Esophagus muscularis mucosa (tissue), 4 donors: ENCODE measurements at places on chromosomes 12 and 14.
A peak's percentile ranks its signal among the peaks of the same experiment; 100 is the strongest.

DNA sequence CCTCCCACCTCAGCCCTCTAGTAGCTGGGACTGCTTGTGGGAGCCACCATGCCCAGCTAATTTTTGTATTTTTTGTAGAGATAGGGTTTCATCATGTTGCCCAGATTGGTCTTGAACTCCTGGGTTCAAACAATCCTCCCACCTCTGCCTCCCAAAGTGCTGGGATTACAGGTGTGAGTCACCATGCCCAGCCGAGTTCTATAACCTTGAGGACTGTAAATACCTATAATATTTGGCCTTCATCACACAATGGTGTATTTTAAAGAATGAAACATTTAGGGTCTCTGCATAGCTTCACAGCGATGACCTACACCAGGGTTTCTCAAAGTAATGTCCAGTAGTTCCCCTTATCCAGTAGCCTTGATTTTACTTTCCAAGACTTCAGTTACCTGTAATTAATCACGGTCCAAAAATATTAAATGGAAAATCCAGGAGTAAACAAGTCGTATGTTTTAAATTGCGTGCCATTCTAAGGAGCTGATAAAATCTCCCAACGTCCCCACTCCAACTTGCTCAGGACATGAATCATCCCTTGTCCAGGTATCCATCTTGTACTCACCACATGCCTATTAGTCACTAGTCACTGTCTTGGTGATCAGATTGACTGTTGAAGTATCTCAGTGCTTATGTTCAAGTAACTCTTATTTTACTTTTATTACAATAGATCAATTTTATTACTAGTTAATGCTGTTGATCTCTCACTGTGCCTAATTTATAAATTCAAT lies 368.2 kb downstream of the BTG1 start:
- no peak for DNase-seq

DNA sequence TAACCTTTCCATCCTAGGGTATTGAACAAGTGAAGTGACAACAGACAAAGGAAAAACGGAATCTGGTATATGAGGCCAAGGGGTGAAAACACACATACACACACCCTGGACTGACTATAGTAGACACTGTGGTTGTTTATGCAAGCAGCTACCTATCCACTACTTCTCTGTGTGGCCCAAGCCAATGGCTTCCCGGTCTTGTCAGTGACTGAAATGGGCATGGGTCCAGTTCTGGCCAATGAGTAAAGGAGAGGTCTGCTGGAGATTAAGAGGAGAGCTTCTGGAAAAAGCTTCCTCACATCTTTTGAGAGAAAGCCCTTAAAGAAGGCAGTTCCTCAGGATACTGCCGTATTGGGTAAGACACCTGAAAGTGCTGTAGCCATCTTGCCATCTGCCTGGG lies 19.3 kb downstream of the MBIP start:
- no peak for DNase-seq

DNA sequence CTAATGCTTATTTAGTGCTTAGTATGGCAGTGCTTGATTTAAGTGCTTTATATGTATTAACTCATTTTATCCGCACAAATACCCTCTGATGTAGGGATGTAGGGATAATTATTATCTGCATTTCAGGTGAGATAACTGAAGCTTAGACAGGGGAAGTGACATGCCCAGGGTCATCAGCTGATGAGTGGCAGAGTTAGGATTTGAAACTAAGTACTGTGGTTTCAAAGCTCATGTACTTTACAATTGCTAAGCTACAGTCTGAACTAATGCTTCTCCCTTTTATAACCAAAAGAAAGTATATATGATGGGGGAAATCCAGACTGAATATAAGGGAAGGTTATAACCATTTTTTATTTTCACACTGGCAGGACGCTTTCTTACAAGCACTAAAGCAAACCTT lies 229.6 kb upstream of the NAV3 start:
- DNase-seq, result no peak

DNA sequence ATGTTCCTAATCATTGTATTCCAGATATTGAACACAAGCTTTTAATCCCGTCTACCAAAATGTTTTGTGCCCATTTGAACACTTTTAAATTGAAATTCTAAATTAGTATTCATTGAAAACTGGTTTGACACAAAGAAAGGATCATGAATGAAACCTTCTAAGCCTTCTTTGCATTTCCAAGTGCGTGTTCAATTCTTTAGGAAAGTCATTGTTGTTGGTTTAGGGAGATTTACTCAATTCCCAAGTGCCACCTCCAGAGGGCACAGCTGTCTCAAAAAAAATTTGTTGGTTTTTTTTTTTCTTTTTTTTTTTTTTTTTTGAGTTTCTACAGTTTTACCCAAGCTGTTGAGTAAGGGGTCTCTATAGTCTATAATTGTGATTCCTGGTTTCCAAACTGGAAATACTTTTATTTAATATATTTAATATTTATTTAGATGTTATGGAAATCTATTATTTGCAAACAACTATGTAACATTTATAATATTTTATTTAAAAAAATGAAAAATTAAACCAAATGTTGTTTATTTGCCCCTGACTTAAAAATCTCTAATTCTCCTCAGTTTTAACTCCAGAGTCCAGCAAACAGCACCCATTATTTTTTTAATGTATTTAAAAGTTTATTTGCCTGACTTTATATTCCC lies 79.9 kb downstream of the NEDD1 start:
- no peak for DNase-seq

- DNase-seq, result no peak
These were observed 175.8 kb downstream of the TTC8 start for GRCh38 chr14:89000007-89000942.

DNA sequence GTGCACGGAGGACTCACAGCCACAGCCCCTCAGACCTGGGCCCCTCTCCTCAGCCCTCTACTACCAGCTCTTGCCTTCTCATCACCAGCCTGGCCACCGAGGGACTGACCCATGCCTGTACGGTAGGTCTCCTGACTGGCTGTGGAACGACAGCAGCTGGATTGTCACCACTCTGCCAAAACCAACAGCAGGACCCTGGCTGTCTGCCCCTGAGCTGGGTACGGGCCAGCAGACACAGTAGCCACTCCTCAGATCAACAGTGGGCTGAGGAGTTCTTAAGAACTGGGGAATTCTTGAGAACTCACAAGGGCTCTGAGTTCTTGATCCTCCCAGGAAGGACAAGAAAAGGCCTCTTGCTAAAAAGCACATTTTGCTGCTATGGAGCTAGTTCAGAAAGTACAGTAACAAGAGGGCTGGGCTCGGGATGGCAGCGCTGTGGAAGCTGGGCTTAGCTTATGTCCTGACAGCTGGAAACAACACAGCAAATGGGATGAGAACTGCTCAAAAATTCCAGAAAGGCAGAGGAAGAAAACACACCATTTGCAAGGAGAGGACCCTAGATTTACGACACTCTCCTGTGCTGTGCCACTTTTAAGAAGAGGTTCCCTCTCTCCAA lies 176.4 kb downstream of the ANO2 start:
- peak; percentile 83 for DNase-seq

DNA sequence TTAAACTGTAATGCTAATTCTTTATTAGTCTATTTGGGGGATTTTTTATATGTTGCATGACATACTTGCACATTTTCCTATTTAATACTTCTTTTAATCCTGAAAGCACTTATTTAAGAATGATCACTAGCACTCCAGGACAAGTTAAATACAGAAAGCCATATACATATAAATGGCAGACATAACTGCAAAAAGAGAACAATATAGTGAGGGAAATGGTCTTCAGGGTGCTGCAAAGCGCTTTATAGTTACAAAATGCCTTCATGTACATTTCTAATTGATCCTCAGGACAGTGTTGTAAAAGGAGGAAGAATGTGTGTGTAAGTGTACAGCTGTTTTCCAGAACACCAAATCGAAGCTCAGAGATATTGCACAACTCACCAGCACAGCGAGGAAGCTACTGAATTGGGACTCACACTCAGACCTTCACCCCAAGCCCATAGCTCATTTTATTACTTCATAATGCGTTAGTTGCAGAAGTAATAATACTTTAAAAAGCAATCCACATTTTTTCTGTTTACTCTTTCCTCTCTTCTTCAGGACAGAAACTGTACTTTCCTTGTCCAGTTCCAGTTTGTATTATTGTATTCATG lies 428.2 kb downstream of the RAD51B start:
- no peak for DNase-seq

GRCh38 chr12:55965941-55966407 lies at the start of gene PMEL:
Gene PMEL (minus strand): TSS chr12:55966042. CDS start chr12:55966011, 31 bp downstream.
- no peak for DNase-seq

DNA sequence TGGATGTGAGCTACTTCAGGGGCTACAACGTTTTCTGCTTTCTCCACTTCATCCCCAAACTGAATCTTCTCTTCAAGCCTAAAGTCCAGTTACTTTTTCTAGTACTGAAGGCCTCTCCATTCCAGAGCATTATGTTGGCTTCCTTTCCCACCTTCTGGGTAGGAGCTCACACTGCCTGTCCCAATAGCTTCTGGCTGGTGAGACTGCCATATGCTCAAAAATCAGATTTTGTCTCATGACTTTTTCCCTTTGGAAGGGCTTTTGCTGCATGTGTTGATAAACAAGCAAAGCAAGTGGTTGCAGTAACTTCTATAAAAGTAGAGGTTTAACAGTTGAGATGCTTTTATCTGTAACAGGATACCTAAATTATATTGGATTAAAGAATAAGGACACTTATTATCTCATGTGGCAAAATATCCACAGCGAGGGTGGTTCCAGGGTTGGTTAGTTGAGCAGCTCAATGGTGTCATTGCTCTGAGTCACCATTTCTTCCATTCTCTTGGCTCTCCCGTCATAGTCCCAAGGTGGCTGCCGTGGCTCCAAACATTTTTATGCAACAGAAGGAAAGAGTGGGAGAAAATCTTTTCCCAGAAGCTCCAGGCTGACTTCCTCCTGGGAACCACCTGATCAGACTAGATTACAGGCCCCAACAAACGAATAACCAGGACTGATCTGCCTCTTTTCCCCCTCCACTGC lies 15.1 kb upstream of the PPFIBP1 start:
- DNase-seq, result no peak

GRCh38 chr12:130303781-130304180 lies 33.9 kb upstream of the PIWIL1 start:
- DNase-seq, result peak; percentile 90

DNA sequence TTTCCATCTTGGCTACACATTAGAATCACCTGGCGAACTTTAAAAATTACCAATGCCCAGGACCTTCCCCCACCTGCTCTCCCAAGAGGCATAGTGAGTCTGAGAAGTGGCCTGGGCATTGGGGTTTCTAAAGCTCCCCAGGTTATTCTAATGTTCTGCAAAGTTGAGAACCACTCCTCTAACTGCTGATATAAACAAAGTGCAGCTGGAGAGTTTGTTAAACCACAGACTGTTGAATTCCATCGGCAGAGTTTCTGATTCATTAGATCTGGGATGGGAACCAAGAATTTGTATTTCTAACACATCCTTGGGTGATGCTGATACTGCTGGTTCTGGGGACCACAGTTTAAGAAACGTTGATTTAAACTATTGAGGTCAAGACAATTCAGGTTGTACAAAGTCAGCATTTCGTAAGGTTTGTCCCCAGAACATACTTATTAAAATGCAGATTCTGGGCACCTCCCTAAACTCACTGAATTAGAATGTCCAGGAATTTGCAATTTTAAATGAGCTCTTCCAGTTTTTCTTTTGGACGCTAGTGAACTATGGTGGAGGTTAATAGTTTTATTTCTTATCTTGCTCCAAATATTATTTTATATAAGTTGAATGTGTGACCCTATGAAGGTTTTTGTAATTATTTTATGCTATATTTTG lies 309.1 kb downstream of the NRXN3 start:
- no peak for DNase-seq

DNA sequence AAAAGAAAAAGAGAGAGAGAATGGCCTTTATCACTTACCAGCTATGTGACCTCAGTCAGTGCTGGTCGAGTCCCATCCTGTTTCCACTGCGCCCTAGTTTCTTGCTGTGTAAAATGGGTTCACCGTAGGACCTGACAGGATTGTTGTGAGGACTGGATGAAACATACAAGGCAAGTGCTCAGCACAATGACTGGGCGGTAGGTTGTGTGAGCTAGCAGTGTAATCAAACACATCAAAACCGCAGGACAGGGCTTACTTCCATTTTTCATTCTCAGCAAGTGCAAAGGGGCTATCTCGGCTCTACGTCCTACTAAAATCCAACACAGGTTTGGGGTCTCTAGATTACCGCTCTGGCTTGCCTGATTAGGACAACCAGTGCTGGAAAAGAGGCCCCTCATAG lies 36.4 kb upstream of the ATXN2 start:
- no peak for DNase-seq

DNA sequence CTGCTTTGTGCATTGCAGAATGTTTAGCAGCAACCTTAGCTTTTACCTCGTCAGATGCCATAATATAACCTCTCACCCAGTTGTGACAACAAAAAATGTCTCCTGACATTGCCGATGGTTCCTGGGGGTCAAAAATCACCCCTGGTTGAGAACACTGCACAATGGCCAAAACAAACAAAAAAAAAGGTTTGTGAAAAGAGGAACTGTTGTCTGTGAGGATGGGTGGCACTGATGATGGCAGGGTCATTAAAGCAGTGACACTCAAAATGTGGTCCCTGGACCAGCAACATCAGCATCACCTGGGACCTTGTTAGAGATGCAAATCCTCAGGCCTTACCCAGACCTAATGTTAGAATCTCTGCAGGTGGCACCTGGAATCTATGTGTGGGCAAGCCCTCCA lies 36.4 kb upstream of the METAP2 start:
- no peak for DNase-seq

DNA sequence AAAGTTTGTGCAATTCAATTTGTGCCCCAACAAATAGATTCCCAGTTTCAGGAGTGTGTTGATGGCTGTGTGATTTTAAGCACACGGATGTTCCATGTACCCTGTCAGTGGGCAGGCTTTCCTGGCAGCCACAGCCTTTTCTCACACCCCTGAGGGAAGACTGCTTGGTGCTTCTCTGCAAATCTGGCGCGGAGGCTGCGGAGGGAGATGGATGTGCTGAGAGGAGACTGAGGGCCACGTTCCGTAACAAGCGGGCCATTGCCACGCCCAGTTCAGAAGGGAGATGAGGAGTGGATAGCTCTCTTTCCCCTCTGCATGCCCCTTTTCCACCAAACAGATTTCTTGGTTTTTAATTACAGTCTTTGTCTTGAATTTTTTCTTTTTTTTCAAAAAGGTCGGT lies 89.1 kb downstream of the BEGAIN start:
- no peak for DNase-seq

DNA sequence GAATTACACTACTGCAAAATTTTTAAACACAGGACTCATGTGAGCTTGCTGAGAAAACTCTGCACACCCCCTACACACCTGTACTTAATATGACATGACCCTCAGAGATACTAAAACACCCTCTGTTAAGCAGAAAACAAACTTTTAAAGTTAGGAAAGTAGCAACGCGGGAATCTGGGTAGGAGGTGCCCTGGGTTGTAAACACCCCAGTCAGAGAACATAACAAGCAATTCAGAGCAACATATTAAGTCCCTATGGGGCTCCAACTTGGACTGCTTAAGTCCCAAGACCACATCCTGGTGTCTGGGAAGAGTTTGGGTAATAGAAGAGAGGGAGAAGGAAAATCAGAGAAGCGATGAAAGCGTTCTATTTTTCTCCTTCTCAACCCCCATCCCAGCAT lies 1.2 kb downstream of the ATF7 start:
- peak; percentile 64 for DNase-seq
